ENCODE measurements at places on chromosomes 13 and 19.

DNA sequence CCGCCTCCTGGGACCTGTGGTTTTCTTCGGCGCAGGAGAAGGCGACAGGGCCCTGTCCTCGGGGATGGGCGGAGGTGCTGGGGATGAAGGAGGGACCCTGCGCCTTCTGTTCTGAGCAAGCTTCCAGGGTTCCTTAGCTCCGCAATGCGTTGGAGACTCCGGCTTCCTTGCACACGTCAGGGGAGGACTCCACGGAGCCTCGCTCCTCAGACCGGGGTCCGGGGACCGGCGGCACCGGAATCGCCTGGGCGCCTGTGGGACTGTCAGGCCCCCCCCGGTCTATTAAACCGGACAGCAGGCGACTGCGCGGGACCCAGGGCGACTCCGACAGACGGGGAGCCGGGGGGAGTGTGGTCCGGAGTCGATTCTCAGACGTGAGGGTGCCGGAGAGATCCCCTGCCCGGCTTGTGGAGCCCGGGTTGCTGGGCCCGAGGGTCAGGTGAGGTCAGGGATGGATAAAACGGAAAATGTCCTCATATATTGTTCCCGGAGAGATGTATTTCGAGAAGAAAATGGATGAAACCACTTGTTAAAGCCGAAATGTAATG lies 227.4 kb downstream of the TEX29 start:
- no peak for DNase-seq

- DNase-seq: no peak
Observed at GRCh38 chr13:57633141-57633949, 1.8 kb downstream of the PCDH17 start.

GRCh38 chr13:29859971-29860370 lies 9.6 kb upstream of the UBL3 start:
- DNase-seq: no peak

DNA sequence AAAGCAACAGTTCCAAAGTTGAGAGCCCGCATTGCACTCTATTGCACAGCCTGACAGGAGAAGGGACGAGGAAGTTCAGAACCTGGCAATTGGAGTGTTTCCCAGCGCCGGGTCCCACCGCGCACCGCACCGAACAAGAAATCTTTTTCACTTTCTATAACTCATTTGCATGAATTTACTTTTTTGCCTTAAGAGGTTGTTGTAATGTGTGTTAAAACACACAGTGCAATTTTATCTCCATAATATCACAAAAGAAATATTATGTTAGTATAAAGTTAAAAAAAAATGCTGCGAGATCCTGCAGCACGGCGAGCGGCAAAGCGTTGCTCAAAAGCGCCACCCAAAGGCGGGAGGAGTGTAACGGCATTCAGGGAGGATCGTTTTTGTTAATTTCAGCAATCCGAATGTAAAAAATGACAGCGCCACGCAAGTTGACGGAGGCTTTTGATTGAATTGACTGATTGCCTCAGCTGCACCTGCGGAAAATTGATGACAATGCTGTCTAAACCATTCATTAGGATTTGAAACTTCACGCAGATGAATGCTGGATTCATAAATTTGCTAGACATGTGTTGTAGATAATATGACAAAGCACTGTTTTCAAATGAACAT lies 303.6 kb upstream of the ZNF507 start:
- no peak for DNase-seq

DNA sequence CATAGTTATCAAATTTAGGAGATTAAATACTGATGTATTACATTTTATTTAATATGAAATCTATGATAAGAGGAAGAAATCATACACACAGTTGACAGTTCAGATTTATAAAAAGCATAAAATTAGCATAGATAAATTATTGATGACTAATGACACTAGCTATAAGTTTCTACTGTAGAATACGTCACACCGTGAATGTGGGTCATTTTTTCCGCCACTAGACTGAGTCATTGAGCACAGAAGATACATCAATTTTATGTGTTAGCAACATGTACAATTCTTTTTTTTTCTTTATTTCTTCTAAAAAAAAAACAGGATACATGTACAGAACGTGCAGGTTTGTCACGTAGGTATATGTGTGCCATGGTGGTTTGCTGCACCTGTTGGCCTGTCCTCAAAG lies 22.2 kb downstream of the AP2S1 start:
- no peak for DNase-seq

GRCh38 chr13:53343361-53343744 lies 314.7 kb downstream of the OLFM4 start:
- no peak for DNase-seq

- no peak for DNase-seq
Observed at GRCh38 chr13:73741111-73741510, 393.1 kb downstream of the KLF12 start.

DNA sequence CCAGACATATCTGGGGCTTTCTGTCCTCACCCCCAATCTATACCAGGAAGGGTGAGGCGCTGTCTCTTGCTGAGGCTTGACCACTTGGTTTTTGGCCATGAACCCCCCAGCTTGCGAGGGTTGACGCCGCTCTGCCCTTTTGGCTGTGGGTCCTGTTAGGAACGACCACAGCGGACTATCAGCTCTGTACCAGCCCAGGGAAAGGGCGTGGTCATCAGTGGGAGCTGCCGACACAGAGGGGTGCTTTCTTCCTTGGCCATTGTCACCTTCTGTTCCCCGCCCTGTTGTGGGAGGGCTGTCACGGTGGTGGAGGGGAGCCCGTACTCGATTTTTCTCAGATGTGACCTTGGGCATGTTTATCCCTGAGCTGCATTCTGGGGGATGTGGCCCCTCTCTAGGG lies 5.7 kb downstream of the DCAF15 start:
- DNase-seq: no peak

GRCh38 chr13:48635478-48635877 lies 18.3 kb upstream of the CYSLTR2 start:
- no peak for DNase-seq

DNA sequence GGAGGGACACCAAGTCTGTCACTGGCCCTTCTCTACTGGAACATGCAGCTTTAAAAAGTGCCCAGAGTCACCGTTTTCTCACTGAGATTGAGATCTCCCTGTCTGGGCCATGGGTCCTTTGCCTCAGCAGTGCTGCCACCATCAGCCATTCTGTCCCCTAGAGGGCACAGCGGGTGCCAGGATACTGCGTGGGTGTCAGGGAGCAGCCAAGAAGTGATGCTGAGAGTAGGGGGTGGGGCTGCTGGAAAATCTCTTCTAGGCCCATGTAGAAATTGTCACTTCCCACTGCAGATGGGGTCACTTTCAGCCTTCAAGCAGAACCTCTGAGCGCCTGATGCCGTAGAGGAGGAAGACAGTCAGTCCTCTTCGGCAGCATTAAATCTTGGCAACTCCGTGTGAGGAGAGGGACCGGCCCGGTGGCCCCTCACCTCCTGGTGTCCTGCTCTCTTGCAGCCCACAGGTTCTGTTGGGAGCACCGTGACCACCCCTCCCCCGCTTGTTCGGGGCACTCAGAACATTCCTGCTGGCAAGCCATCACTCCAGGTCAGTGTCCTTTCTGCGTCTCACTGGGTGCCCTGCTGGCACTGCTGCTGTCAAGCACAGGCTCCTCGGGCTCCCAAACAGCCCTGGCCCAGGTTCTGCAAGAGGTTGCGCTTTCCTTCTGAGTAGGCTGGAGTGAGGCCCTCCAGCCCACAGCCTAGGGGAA lies 21.4 kb downstream of the TSSK6 start:
- no peak for DNase-seq
